ENCODE measurements at places on chromosomes 12 and 14.

DNA sequence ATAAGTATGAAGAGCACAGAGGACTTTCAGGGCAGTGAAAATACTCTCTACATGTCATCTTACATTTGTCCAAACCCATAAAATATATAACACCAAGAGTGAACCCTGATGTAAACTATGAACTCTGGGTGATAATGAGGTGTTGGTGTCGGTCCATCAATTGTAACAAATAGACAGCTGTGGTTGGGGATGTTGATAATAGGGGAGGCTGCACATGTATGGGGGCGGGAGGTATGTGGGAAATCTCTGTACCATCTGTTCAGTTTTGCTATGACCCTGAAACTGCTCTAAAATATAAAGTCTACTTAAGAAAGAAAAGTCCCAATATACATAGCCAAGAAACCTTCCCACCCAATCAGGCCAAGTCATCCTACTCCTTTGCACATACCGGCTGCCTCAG lies 88.5 kb downstream of the GPR135 start:
- DNase-seq: no peak

DNA sequence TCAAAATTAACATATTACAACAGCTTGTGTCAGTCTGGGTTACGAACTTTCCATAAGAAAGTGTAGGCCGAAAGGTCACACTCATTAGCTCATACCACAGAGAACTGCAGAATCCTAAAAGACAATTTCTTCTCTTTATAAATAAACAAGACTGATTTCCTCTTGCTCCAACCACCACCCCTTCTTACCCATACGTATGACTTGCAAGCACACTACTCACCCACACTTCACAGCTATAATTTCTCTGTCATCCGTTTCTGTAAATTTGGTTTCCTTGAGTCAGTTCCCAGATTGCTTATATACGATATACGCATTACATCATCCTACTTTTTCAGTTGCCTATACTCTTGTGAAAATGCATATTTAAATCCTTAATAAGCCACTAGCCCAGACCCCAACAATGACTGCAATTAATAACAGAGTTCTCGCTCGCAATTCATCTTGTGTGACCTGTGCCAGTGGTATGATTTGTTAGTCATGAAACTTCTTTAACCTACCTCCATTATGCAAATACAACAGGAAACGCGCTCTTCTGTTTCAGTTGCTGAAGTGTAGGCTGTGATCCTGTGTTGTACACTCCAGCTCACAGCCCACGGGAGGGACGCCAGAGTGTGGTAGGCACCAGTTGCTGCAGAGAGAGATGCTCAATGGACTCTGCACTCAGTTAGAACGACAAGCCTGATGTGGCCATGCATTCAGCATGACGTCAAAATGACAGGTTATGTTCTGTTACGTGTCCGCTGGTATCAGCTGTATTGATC lies 417.6 kb downstream of the PDZRN4 start:
- no peak for DNase-seq

DNA sequence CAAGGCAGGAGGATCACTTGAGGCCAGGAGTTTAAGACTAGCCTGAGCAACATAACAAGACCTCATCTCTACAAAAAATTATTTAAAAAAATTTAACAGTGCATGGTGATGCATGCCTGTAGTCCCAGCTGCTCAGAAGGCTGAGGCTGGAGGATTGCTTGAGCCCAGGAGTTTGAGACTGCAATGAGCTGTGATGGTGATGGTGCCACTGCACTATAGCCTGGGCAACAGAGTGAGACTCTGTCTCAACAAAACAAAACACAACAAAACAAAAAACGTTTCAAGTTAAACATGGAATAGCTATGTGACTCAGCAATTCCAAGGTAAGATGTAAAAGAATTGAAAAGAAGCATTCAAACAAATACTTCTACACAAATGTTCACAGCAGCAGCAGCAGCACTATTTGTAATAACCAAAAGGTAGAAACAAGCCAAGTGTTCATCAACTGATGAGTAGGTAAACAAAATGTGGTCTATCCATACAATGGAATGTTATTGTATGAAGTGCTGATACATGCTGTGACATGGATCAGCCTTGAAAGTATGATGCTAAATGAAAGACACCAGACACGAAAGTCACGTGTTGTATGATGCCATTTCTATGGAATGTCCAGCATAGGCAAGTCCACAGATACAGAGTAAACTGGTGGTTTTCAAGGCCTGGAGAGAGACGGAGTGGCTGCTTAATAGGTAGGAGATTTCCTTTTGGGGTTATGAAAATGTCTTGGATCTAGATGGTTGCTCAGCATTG lies 31.4 kb downstream of the CFAP251 start:
- no peak for DNase-seq

DNA sequence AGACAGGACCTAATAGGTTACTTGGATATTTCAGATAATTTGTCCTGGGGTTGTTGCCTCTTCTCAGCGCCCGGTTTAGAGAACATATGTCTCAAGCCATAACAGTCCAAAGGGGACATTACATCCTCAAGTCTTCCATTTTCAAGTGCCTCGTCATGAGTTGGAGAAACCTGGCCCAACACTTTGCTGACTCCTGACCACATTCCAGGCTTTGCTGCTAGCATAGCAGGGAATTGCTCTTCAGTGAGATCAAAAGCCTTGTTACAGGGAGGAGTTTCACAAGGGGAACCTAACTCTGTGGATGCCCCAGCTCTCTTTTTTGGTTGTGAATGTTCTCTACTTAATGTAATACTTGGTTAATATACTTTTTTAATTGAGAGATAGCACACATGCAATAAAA lies 8.2 kb upstream of the MMP19 start:
- no peak for DNase-seq

DNA sequence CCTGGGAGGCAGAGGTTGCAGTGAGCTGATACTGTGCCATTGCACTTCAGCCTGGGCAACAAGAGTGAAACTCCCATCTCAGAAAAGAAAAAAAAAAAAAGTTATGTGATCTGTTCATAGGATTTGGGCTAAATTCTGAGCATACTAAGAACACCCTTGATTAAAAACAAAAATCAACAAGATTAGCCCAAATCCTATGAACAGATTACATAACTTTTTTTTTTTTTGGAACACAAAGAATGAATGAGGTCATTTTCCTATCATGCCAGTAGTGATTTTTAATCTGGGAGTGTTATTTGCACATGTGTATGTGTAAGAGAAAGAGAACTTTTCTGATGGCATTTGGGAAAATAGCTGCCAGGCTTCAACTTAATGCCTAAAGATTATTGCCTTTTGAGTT lies 208.7 kb downstream of the ERC1 start:
- DNase-seq: no peak

GRCh38 chr12:57983858-57984505 lies 42.6 kb downstream of the ATP23 start:
- no peak for DNase-seq

- DNase-seq: no peak
These were observed 16.4 kb upstream of the KSR2 start for GRCh38 chr12:117985182-117985581.

DNA sequence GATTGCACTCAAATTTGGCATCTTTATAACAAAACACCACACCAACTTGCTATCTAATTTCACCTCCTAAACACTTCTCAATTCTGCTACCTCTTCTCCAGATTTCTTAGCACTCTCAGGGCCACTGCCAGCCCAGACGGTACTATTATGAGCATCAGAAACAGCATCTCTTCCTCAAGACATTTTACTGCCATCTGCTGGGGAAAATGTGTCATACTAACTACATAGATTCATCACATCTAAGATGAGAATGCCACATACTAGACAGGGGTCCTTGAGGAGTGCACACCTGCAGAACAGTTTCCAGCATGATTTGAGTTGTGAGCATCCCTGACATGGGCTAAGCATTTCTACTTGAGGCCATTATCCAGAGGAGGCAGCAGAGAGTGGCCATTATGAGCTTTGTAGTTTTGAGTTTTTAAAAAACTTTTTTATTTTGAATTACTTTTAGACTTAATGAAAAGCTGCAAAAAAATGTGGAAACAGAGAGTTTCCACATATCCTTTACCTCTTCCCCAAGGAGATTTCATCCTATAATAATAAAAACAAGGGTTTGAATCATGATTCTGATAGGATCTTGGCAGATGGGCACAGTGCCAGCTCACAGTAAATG lies 15.1 kb upstream of the GRIP1 start:
- DNase-seq: no peak

- DNase-seq: no peak
These were observed 86.2 kb upstream of the CMKLR1 start for GRCh38 chr12:108425238-108425795.

GRCh38 chr12:131758016-131758739 lies 47.3 kb downstream of the SFSWAP start:
- no peak for DNase-seq

- no peak for DNase-seq
These were observed 154.1 kb upstream of the ARID2 start for GRCh38 chr12:45575417-45575816.

DNA sequence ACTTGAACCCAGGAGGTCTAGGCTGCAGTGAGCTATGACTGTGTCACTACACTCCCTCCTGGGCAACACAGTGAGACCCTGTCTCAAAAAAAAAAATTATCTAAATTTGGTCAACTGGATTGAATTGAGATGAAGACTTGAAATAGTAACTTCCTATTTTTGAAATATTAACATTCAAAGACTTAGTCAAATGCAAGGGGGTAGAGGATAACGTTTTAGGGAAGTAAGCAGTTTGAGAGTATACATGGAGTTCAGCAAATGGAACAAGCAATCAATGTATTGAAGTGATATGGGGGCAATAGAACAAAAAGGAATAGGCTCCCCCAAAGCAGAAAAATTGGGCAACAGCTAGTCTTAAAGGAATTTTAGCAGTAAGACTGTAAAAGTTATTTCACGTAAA lies 4.6 kb upstream of the MFAP5 start:
- DNase-seq: no peak

DNA sequence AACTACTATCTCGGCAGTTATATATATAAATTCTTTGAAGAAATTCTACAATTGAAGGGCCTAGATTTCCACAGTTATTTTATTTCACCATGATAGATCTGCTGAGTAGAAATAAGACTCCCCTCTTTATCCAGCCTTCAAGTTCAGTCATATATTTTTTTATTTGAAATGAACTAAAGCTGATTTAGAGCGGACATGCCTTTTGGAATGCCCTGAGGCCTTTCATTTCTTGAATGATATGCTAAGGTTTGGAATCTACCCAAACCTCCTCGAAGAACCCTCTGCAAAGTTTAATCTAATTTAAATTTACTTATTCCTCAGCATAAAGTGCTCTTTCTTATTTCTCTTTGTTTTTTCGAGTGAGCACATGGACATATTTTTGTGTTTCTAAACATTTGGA lies 15.1 kb downstream of the SIX1 start:
- DNase-seq: no peak

- no peak for DNase-seq
These were observed 207.9 kb downstream of the EFCAB11 start for GRCh38 chr14:89746654-89747053.

DNA sequence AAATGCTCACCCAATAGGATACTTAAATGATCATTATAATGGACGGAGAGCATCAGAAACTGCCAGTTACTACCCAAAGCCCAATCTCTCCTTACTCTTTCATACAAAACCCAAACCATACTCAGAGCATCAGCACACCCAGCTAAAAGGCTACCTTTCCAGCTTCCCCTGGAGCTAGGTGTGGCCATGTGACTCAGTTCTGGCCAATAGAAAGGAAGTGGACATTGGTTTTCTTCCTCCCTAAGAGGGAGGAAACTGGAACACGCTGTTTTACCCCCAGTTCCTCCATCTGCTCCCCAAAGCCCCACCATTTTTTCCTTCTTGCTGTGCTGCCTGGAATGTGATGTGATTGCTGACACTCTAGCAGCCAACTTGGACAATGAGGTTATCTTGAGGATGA lies 50.7 kb downstream of the SCARB1 start:
- no peak for DNase-seq

Measured in stimulated activated CD8-positive, alpha-beta memory T cell treated with anti-CD3 and anti-CD28 coated beads, Interleukin-4, amount 100 ng/mL, for 4 hours (primary cell).